ENCODE measurements at places on chromosomes 7 and 10.
A peak's percentile ranks its signal among the peaks of the same experiment; 100 is the strongest.

- no peak for DNase-seq
Observed at GRCh38 chr10:131346456-131346855, 34.9 kb upstream of the TCERG1L start.

GRCh38 chr10:61890881-61891409, 10.6 kb upstream of the ARID5B start:
- DNase-seq: peak; percentile 28

GRCh38 chr7:151076863-151077704, 3.5 kb downstream of the FASTK start:
- no peak for DNase-seq

- peak; percentile 18 for DNase-seq
Observed at GRCh38 chr7:79096361-79096805, 357.1 kb downstream of the MAGI2 start.

DNA sequence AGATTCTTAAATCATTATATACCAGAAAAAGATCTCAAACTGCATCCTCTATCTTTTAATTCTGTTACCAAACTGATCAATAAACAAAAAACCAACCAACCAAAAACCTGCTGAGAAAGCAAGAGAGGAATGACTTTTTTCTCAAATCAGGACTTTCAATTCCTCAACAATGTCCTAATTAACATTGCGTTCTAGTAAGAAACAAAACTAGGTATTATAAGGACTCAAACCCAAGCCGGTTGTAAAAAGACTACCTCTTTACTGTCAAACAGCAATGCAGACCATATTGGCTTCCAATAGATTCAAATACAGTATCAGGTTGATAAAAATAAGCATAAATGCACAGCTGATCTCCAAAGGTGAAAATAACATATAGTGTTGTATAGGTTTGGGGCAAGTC, 57.3 kb downstream of the ETV1 start:
- no peak for DNase-seq

GRCh38 chr10:30505543-30506298, 71.7 kb downstream of the MAP3K8 start:
- no peak for DNase-seq

DNA sequence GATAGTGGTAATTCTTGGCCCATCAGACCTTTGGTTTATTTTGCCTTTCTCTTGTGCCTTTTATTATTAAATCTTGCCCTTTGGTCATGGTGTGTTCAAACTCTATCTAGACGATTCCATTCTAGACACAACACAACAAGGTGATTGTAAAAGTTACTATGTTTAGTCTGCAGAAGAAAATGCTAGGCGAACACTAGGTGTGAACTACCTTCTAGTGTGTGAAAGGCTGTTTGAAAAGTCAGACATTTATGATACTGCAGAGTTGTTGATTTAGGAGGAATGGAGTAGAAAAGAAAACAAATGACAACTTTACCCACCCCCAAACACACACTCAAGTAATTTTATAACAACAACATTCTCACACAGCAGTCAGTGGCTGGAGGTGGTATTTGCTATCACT, 103.4 kb downstream of the PLXDC2 start:
- no peak for DNase-seq

DNA sequence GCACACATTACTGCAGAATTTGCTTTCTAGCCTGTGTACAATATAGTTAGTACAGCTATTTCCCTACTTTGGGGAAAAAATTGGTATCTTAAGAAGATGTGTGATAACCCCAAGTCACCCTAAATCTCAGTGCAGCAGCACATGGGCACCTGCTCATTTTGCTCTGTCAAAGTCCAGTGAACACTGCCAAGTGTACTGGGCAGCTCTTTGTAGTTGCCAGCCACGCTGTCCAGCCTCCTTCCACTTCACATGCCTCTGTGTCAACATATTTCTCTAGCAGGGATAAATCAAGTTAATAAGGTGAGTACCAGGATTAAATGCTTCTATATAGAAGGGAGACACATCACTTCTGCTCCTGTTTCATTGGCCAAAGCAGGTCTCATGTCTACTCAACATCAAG, 87.1 kb upstream of the CDC14C start:
- DNase-seq: no peak

DNA sequence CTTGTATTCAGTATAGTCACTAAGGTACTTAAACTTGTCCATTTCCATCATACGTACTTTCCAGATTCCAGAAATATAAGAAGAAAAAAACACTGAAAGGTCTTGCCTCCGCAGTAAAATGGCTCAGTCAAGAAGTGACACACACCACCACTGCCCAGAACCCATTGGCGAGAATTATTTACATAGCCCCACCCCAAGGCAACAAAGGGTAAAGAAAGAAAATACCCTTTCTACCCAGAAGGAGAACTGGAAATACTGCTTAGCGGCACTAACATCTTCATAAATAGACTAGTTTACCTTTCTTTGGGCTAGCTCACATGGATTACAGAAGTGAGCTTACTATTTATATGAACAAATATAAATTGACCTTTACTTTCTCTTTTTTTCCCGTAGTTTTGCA, 194.0 kb downstream of the PPP1R9A start:
- no peak for DNase-seq

GRCh38 chr10:386771-387592, 251.7 kb downstream of the ZMYND11 start:
- DNase-seq: no peak

DNA sequence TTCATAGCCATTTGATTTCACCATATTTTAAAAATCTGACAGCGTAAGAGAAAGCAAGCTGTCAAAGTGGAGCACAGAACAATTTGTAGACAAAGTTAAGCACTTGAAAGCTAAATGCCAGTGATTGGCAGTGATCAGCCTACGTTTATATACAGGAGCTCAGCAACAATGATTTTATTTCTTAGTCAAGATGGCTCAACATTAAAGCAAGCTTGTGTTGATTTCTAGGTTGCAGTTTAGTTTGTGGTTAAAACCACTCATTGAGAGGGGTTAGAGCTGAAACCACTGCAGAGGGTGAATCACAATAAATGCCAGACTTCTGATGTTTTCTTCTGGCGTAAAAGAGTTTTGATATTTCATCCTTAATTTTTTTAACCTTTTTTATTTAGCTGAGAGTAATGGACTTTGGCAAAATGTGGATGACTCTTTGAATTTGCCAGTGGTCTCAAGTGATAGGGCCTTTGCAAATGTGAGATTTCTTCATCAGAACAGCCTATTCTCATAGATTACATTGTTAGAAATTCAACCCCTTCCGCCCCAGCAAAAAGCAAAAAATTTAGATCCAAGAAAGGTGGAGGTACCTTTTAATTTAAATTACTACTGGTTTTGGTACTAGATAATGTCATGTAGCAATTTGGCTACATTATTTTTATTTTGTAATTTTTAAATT, 73.8 kb downstream of the SHOC2 start:
- peak; percentile 87 for DNase-seq

DNA sequence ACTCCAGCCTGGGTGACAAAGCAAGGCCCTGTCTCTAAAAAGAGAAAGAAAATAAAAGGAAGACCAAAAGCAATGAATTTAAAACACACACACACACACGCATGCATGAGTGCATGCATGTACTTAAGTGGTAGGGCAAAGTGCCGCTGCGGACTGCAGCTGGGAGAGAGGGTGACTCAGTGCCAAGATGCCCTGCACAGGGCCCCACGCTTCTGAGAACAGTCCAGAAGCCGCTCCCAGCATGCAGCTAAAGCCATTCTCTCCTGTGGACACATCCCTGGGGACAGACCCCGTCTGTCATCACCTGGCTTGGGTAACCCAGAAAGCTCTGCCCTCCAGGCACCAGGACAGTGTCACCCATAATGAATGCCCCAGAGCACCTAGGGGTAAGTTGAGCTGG, 61.0 kb upstream of the MYL10 start:
- no peak for DNase-seq

DNA sequence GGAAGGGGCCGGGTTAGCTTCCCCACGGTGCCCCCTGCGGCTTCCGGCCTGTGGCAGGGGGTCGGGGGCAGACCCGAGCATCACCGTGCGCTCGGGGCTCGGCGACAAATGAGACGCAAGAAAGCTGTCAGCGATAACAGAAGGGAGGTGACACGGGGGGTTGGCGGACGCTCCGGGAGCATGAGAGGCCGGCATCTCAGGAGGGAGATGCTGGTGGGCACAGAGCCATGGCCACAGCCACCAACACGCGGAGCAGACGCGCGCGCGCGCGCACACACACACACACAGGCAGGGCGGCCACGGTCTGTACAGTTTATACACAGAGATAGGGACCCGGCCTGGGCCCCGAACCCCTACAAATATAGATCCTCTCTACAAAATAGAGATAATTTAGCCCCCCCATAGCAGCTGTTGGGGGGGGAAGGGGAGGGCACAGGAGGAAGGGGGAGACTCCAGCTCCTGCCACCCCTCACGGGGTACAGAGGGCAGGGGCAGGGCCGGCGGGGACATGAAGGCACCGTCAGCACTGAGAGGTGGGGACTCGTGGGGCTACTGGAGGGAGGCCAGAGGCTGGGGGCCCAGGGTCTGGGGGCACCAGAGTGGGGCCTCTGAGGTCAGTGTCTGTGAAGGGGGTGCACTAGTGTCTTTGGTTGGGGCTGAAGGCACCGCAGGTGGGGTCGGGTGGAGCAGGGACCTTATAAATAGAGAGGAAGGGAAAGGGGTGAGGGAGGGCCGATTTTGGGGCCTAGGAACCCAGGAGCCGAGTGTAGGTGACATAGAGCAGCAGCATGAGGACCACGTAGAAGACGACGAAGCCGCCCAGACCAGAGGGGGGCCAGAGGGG, 884 bp upstream of the SAP25 start:
- no peak for DNase-seq

- DNase-seq: peak; percentile 98
Observed at GRCh38 chr10:12333380-12334185, 15.8 kb upstream of the CAMK1D start.

- no peak for DNase-seq
Observed at GRCh38 chr7:87345962-87346371, 503 bp downstream of the CROT start.

- no peak for DNase-seq
Observed at GRCh38 chr7:131254211-131254610, 73.5 kb upstream of the MKLN1 start.

DNA sequence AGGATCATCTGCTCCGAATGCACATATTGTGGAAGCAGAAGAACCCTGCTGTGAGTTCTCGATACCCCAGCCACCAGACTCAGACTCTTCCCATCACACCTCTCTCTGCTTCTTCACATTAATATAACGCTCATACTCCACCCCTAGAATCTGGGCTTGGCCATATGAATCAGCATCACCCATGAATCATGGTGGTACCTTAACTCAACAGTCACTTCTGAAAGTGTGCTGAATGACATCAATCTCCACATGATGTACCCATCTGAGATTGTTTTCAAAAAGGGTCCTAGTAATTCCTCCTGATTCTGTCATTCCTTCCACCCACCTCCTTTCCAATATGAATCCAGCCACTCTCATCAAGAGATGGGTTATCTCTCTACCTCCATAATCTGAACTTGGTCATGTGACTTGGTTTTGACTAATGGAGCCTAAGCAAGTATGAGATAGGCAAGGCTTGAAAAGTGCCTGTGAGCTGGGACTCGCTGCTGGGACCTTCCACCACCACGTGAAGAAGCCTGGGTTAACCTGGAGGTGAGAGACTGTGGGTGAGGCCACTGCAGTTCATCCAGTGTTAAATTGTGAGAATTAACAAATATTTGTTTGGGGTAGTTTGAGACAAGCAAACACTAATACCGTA, 15.4 kb downstream of the YWHAG start:
- no peak for DNase-seq

- no peak for DNase-seq
Observed at GRCh38 chr7:4768597-4769569, 6.5 kb upstream of the AP5Z1 start.

DNA sequence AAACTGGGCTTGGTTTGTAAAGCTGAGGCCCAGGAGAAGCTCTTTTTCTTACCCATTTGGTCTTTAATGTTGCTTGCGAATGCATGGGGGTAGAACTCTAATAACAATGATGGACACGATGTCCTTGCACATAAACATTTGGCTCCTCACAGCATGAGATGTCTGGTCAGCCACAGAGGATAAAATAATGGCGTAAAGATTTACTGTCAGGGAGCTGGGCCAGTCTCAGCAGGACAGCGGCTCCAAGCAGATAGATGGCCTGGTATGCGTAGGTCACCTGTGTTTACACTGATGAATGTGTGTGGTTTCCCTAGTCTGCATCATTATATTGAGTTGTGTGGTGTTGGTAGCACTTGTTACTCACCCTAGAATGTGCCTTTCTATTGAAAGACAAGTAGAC, 537.4 kb downstream of the CNTNAP2 start:
- peak; percentile 42 for DNase-seq

DNA sequence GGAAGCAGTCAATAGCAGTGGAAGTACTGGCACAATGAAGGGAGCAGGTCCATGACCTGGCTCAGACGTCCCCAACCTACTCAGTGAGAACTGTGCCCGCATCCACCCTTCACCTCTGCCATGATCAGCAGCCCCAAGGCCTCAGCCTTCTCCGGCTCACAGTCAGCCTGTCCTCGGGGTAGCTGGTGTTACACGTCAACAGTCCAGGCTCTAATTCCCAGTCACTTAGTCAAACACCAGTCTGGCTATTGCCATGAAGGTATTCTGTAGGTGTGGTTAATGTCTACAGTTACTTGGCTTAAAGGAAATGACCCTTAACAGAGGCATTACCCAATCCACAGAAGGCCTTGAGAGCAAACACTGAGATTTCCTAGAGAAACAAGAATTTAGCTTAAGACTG, 49.1 kb downstream of the GRB10 start:
- peak; percentile 25 for DNase-seq

DNA sequence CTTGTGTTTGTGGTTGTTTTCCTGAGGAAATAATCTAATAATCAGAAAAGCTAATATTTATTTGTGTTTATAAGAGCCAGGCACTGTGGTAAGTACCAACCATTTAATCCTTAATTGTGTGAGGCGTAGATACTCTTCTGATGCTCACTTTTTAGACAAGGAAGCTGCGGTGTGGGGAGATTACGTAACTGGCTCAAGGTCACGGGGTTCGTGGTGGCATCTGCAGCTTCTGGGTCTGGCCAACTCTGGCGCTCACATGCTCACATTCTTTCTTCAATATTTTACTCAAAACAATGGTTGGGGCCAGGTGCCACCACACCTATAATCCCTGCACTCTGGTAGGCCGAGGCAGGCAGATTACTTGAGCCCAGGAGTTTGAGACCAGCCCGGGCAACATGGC, 77.6 kb downstream of the RALA start:
- DNase-seq: no peak

- DNase-seq: no peak
Observed at GRCh38 chr7:20188567-20188966, 28.6 kb downstream of the MACC1 start.

DNA sequence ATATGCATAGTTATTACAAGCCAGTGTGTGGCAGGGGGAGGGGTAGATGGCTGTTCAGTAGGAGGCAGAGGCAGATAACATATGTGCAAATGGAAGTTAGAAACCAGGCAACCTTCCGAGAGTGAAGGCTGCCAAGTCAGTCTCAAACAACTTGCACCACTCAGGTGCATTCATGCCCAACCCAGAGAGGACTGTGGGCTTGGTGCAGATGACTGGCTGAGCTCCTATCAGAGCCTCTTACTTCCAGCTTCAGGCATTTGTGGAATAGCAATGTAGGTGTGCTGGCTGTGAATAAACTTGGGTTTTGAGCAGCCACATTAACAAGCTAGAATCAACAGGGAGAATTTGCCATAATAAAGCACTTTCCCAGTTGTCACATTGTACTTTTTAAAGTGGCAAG, 789.8 kb downstream of the PHTF2 start:
- DNase-seq: no peak

- DNase-seq: peak; percentile 80
Observed at GRCh38 chr10:80453842-80454512, at the start of gene TSPAN14. Gene TSPAN14, plus strand, starts transcription at chr10:80454310. Its CDS starts 34,924 bp downstream, at chr10:80489234.

- peak; percentile 33 for DNase-seq
Observed at GRCh38 chr7:134120405-134120804, 6.7 kb upstream of the LRGUK start.

GRCh38 chr10:92688927-92689662, 660 bp upstream of the HHEX start:
- DNase-seq: no peak

- DNase-seq: no peak
Observed at GRCh38 chr10:5604961-5605360, 61.4 kb downstream of the ASB13 start.
